ENCODE measurements at places on chromosomes 7 and 10. TPM values are rescaled to one million over a fixed set of nuclear protein-coding genes. Genes with fewer than 3 reads are reported as not detected.

- H3K27me3 ChIP-seq: no peaks in the 10 kb centered on the region
- H3K4me3 ChIP-seq: no peak overlapping the region
- peaks cover 4% of the 10 kb centered on the region for H3K4me1 ChIP-seq
- no peaks in the 10 kb centered on the region for H3K36me3 ChIP-seq
- H3K27ac ChIP-seq: no peak overlapping the region
These were observed 55.0 kb downstream of the CACNB2 start for GRCh38 chr10:18195060-18195799.

Gene GLI3
- 17.5 TPM for total RNA-seq

GRCh38 chr10:98696516-98696915 lies 249.8 kb upstream of the HPS1 start:
- H3K27ac ChIP-seq: no peak overlapping the region
- no peaks in the 10 kb centered on the region for H3K27me3 ChIP-seq
- no peak for DNase-seq
- H3K4me1 ChIP-seq: peaks cover 5% of the 10 kb centered on the region

GRCh38 chr7:90267263-90267858 lies 22.4 kb downstream of the CFAP69 start:
- DNase-seq: no peak
- H3K27ac ChIP-seq: peak overlapping the region; percentile 43
- H3K36me3 ChIP-seq: no peaks in the 10 kb centered on the region
- no peaks in the 10 kb centered on the region for H3K27me3 ChIP-seq
- peak overlapping the region; percentile 4 for H3K4me3 ChIP-seq

DNA sequence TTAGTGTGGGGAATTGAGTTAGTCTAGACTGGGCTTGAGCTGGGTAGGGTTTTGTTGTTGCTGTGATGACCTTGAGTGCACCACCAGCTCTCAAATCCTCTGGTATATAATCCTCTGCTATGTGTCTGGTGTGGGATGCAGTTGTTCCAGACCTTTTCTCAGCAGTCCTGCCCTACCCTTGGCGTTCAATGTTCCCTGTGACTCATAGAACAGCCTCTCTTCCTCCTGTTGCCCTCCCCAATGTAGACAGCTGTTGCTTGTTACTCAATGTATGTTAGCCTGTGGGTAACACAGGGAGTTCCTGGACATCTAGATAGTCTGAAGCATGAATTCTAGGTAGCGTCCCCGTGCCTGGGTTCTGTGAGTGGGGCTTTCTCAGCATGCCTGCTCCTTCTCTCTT lies 19.8 kb downstream of the ACBD7 start:
- H3K36me3 ChIP-seq: no peaks in the 10 kb centered on the region
- no peak overlapping the region for H3K27ac ChIP-seq
- no peak for DNase-seq
- no peaks in the 10 kb centered on the region for H3K27me3 ChIP-seq
- no peaks in the 10 kb centered on the region for H3K4me1 ChIP-seq
- no peak overlapping the region for H3K4me3 ChIP-seq

- H3K27me3 ChIP-seq: no peaks in the 10 kb centered on the region
- H3K27ac ChIP-seq: no peak overlapping the region
- no peak for DNase-seq
- no peaks in the 10 kb centered on the region for H3K4me1 ChIP-seq
- no peak overlapping the region for H3K4me3 ChIP-seq
These were observed 248.8 kb upstream of the PTN start for GRCh38 chr7:137592232-137592896.

Gene CACNB2
- 4.2 TPM for total RNA-seq

DNA sequence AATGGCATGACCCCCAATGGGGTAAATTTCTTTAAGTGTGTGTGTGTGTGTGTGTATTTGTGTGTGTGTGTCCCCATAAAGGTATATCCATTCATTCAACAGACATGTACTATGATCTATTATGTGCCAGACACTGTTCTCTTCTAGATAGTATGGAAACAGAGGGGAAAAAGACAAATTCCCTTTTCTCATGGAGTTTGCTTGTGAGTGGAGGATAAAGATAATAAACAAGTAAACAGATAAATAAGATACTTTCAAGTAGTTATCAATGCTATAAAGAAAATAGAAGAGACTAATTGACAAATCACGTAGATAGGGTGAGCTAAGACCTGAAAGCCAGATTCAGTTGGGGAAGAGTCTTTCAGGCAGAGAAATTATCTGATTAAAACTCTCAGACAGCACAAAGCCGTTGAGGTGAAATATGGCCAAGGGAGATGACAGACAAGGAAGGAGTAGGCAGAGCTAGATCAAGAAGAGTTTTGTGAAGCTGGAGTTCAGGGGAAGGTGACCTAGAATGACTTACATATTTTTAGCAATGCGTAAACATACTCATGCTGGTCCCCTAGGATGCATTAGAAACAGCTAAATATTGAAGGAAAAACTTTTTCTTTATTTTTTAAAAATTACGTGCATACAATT lies 45.2 kb upstream of the DMTF1 start:
- H3K27me3 ChIP-seq: no peaks in the 10 kb centered on the region
- H3K4me3 ChIP-seq: no peak overlapping the region
- no peak overlapping the region for H3K27ac ChIP-seq
- DNase-seq: no peak
- H3K36me3 ChIP-seq: no peaks in the 10 kb centered on the region

Gene TSPAN33
- 6.2 TPM for total RNA-seq

Gene EBLN1
- not detected for total RNA-seq

DNA sequence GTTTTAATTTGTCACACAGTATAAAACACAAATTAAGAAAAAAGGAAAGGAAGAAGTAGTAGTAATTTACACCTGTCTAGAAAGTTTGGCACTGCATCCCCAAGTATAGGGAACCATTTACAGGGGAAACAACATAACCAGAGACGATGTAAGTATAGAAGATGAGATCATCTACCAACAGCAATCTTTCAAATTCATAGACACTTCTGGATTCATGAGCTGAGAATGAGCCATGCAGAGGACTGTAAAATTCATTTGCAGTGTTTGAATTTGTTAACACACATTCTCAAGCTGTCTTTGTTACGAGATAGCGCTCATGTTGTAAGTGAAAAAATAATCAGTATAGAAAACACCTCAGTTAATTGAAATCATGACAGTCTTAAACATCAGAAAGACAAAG lies 337.0 kb upstream of the MEOX2 start:
- peaks cover 4% of the 10 kb centered on the region for H3K4me1 ChIP-seq
- no peak overlapping the region for H3K4me3 ChIP-seq
- H3K27ac ChIP-seq: no peak overlapping the region
- no peak for DNase-seq

GRCh38 chr7:41999736-42000283 lies 237.2 kb downstream of the GLI3 start:
- no peak overlapping the region for H3K4me3 ChIP-seq
- H3K36me3 ChIP-seq: no peaks in the 10 kb centered on the region
- no peak for DNase-seq
- H3K4me1 ChIP-seq: peaks cover 6% of the 10 kb centered on the region
- H3K27me3 ChIP-seq: no peaks in the 10 kb centered on the region
- H3K27ac ChIP-seq: no peak overlapping the region

Gene AKR1C4
- total RNA-seq: not detected

DNA sequence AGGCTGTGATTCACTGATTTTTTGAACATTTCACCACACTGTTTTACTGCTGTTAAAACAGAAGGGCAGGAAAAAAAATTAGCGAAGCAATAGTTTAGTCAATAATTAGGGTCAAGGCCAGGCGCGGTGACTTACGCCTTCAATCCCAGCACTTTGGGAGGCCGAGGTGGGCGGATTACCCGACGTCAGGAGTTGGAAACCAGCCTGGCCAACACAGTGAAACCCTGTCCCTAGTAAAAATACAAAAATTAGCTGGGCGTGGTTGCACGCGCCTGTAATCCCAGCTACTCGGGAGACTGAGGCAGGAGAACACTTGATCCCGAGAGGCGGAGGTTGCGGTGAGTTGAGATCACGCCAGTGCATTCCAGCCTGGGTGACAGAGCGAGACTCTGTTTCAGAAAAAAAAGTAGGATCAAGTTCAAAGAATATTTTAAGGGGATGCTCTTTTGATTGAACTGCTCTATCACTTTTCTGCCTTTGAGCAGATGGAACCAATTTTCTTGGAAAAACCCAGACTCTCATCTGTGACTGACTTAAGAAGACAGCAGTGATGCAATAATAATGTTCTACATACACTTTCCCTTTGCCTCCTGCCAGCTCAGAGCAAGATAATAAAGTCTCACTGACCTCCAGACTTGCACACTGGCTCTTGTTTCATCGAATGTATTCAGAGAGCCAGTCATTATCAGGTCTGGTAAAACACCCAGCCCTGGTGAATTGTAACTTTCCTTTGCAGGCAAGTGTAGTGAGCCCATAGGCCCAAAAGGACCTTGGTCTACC lies 1.6 kb upstream of the PPA1 start:
- H3K27ac ChIP-seq: peak overlapping the region; percentile 30
- peaks cover 19% of the 10 kb centered on the region for H3K4me1 ChIP-seq
- H3K4me3 ChIP-seq: no peak overlapping the region
- no peak for DNase-seq
- H3K27me3 ChIP-seq: no peaks in the 10 kb centered on the region

GRCh38 chr7:100723732-100724275 lies 3.5 kb downstream of the EPO start:
- no peaks in the 10 kb centered on the region for H3K36me3 ChIP-seq
- no peak overlapping the region for H3K27ac ChIP-seq
- no peak overlapping the region for H3K4me3 ChIP-seq
- no peaks in the 10 kb centered on the region for H3K4me1 ChIP-seq

Gene ELFN1
- total RNA-seq: 4.3 TPM

- no peaks in the 10 kb centered on the region for H3K36me3 ChIP-seq
- no peak for DNase-seq
- no peak overlapping the region for H3K27ac ChIP-seq
- no peak overlapping the region for H3K4me3 ChIP-seq
- H3K27me3 ChIP-seq: no peaks in the 10 kb centered on the region
These were observed 3.0 kb upstream of the NCAPG2 start for GRCh38 chr7:158707610-158708009.

DNA sequence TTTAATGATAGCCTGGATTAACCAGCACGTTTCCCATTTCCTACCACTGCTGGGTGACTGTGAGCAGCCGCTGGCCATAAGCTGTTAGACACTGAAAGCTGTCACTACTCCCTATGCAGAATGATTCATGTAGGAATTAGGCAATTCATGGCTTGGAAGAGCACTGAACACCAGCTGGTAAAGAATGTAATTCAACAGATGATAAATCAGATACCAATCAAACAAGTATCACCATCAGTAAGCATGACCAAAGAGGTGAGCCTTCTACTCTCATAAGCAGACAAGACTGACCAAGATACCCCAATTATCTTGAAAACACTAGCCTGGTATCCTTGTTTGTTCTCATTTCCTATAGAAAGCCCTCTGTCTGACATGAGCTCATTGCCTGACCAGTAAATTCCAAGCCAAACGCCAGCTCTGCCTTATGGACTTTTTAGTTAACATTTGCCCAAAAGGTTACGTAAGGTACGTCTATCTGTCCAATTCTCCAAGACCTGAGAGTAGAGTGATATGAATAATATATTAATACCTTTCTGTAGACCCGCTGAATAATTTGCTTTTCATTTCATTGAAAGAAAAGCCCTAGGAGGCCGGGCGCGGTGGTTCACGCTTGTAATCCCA lies 127.7 kb downstream of the ELMO1 start:
- no peaks in the 10 kb centered on the region for H3K36me3 ChIP-seq
- no peak overlapping the region for H3K4me3 ChIP-seq
- DNase-seq: no peak
- no peak overlapping the region for H3K27ac ChIP-seq
- H3K4me1 ChIP-seq: peaks cover 21% of the 10 kb centered on the region

Gene CALCR
- total RNA-seq: not detected

Gene TMEM184A
- 4.4 TPM for total RNA-seq

- H3K4me3 ChIP-seq: no peak overlapping the region
- no peaks in the 10 kb centered on the region for H3K4me1 ChIP-seq
- H3K36me3 ChIP-seq: no peaks in the 10 kb centered on the region
- no peak for DNase-seq
These were observed 47.6 kb downstream of the FZD1 start for GRCh38 chr7:91311839-91312238.

Gene OGDHL
- 0.69 TPM for total RNA-seq

DNA sequence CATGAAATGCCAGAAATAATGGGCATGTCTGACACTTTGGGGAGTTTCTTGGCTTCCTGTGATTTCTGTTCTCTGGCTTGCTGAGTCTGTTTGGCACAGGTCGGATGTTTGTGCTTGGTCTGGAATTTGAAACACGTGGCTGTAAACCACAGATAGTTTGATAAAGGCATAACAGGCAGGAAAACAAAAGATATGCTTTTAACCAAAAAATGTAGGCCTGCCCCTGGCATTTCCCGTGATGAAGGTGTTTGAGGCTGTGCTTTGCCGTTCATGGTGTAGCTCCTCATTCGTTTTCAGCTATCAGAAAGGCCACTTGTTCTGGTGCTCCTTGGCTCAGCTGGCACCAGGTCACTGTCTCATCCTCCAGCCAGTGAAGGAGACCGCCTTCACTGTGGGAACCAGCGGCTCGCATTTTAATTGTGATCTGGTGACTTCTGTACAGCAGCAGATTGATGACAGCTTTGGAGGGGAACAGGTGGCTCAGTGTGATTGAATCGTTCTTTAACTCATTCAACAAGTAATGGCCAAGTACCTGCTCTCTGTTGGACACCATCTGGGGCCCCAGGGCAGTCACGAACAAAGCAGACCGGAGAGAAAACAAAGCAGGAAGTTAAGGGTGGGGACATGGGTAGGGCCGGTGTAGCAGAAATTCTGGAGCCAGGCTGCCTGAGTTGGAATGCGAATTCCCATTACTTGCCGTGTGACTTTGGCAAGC lies 111.5 kb downstream of the CCNY start:
- H3K27me3 ChIP-seq: no peaks in the 10 kb centered on the region
- no peaks in the 10 kb centered on the region for H3K36me3 ChIP-seq
- peaks cover 55% of the 10 kb centered on the region for H3K4me1 ChIP-seq

- no peaks in the 10 kb centered on the region for H3K27me3 ChIP-seq
- no peak overlapping the region for H3K4me3 ChIP-seq
- H3K4me1 ChIP-seq: no peaks in the 10 kb centered on the region
- DNase-seq: no peak
These were observed 72.7 kb downstream of the PLCE1 start for GRCh38 chr10:94066411-94066810.

Gene LBX1
- total RNA-seq: not detected

GRCh38 chr7:24052572-24053260 lies 231.3 kb upstream of the NPY start:
- H3K36me3 ChIP-seq: no peaks in the 10 kb centered on the region
- DNase-seq: no peak
- H3K27ac ChIP-seq: no peak overlapping the region
- no peaks in the 10 kb centered on the region for H3K27me3 ChIP-seq
- no peaks in the 10 kb centered on the region for H3K4me1 ChIP-seq

Gene CAV2
- total RNA-seq: 192 TPM

DNA sequence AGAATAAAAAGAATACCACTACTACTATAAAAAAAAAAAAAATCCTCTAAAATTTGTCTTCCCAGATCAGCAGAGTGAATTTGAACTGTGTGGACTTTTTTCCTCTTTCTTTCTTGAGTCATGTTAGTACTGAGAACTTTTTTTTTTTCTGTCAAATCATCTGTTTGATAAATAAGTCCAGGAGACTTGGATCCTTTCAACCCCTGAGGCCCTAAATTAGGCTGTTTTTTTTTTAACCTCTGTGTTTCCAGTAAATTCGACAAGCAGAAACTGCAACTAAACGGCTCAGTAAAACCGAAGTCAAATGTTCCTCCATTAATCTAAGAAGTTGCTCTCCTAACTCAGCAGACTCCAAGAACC lies 2.7 kb downstream of the MAP3K8 start:
- H3K36me3 ChIP-seq: peaks cover 47% of the 10 kb centered on the region
- peak overlapping the region; percentile 89 for H3K4me3 ChIP-seq
- H3K27ac ChIP-seq: peak overlapping the region; percentile 99
- DNase-seq: no peak
- peaks cover 54% of the 10 kb centered on the region for H3K4me1 ChIP-seq
- H3K27me3 ChIP-seq: no peaks in the 10 kb centered on the region

- H3K27me3 ChIP-seq: no peaks in the 10 kb centered on the region
- H3K4me3 ChIP-seq: no peak overlapping the region
- H3K4me1 ChIP-seq: no peaks in the 10 kb centered on the region
- H3K27ac ChIP-seq: no peak overlapping the region
These were observed 46.6 kb downstream of the CCSER2 start for GRCh38 chr10:84375011-84375410.

Data from upper lobe of right lung (tissue), 1 donor.